NCI-H2081 treated with DMSO at 0.1 percent for 48 hours (cell line): ENCODE measurements at places on chromosomes 6 and 20.

DNA sequence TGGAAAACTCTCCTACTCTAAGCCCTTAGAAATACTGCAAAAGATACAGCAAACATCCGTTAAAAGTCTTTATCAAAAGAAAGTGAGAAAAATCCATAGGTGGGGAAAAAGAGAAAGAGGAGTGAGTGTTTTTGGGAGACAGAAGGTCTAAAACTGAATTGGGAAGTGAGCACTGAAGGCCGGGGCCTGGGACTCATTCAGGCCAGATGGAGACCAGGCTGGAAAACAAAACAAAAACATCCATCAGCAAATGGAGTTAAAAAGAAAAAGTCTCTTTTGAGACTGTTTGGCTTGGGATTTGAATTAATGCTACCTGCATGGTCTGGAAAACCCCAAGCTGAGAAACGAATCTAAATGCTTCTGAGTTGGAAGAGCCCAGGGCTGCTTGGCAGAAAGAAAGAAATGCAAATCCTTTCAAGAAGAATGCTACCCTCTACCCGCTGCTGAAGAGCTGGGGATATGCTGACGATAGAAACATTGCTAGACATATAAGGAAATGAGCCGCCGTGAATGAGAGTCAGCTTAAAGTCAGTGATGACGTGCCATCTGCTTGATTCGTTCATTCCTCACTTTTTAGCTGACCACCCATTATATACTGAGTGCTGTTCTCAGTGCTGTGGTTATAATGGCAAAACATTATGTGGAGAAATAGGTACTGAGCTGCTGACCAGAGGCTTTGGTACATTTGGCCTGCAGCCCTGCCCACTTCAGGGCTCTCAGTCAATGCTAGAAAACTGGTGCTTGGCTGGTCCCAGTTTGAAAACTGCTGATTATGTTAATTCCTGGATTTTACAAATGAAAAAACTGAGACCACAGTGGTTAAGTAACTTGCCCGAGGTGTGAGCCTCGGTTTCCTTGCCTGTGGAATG, 28.0 kb upstream of the TULP4 start:
- no peak for DNase-seq

DNA sequence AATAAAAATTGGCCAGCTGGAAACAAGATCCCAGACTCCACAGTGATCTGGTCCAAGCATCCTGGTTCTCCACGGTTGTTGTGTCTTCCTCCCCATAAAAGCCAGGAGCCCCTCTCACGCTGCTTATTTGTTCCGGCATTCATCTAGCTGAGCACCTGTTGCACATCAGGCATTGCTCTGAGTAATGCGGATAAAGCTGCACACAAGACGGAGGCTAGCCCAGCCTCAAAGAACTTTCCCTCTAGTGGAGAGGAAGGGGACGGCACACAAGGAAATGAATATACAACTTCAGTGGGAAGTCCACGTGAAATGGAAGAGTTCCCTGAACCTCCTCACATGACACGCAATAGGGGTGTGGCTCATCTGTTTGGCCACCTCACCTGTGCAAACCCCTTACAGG, 30.3 kb upstream of the NXT1 start:
- DNase-seq: no peak

DNA sequence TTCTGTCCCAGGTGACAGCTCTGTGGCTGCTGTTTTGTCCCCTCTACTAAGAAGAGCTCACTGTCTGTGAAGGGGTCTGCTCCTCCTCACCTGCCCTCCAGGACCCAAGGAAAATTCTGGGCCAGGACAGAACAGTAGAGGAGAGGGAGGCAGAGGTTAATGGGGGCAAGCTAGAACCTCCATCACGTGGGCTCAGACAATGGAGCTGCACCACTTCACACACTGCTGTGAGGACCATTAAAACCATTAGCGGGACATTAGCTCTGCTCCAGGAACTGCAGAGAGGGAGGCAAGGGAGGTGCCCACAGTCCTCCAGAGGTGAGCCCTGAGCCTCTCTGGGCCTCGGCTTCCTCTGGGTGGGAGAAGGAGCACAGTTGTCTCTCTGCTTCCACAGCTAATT, 78.4 kb downstream of the NOL4L start:
- DNase-seq: no peak

- DNase-seq: no peak
Observed at GRCh38 chr6:5199283-5199682, 61.5 kb downstream of the LYRM4 start.

DNA sequence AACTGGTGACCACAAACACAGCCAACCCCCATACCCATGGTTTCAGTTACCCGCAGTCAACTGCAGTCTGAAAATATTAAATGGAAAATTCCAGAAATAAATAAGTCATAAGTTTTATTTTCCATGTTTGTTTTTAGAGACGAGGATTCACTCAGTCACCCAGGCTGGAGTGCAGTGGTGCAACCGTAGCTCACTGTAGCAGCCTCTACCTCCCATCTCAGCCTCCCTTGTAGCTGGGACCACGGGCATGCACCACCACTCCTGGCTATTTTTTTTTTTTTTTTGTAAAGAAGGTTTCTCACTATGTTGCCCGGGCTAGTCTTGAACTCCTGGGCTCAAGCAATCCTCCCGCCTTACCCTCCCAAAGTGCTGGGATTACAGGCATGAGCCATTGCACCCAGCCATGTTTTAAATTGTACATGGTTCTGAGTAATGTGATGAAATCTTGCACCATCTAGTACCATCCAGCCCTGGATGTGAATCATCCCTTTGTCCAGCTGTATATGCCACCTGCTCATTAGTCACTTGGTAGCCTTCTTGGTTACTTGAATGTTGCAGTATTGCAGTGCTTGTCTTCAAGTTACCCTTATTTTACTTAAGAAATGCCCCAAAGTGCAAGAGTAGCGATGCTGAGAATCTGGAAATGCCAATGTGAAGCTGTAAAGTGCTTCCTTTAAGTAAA, 14.5 kb downstream of the CSNK2A1 start:
- DNase-seq: no peak

DNA sequence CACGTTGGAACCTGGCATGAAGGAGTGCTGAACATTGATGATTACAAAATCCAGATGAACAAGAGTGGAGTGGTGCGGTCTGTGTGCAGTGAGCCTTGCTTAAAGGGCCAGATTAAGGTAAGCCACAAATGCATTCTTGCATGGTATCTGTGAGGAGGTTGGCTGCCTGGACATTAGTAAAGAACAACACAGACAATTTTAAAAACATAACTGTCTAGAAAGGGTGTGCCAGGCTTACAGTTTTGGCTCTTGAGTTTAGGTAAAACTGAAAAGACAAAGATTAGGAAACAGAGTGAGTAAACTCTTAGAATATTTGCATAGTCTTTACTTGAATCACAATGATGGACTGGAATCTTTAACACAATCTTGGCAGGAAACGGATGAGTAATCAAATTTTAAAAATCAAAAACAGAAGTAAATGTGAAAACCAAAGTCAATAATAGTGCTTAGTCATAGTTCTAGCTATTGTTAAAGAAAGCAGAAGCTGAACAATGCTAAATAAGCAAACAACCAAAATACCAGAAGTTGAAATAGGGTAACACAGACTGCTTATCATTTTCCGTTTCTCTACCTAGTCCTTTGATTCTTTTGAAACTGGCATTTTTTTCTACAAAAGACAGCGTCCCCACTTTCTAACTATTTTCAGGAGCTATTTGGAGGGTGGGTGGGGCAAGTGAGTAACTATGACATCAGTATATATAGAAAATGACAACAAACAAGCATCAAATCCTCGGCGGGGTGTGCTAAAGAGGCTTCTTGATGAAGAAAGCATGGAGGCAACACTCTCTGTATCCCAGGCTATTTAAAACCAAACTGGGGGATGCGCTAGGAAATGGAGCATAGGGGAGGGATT, 185.8 kb upstream of the RAB32 start:
- no peak for DNase-seq

GRCh38 chr6:8551386-8551785, 116.0 kb upstream of the SLC35B3 start:
- DNase-seq: no peak

DNA sequence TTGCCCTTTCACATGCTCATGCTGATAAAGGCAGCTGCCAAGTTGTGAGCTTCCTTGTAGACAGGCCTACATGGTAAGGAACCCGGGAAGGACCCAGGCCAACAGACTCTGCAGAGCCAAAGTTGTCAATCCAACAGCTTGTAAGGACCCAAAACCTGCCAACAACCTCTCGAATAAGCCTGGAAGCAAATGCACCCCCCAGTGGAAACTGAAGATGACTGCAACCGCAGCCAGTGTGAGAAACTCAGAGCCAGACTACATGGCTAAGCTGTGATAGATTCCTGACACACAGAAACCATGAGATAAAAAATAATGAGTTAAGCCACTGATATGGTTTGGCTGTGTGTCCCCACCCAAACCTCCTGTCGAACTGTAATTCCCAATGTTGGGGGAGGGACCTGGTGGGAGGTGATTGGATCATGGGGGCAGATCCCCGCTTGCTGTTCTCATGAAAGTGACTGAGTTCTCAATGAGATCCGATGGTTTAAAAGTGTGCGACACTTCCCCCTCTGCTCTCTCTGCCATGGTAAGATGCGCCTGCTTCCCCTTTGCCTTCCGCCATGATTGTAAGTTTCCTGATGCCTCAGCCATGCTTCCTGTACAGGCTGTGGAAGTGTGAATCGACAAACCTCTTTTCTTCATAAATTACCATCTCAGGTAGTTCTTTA, 18.8 kb upstream of the CLPSL2 start:
- DNase-seq: no peak

GRCh38 chr20:45927071-45927878, 7.2 kb upstream of the PCIF1 start:
- DNase-seq: no peak

GRCh38 chr6:34819571-34820480, 27.9 kb downstream of the BLTP3A start:
- no peak for DNase-seq

DNA sequence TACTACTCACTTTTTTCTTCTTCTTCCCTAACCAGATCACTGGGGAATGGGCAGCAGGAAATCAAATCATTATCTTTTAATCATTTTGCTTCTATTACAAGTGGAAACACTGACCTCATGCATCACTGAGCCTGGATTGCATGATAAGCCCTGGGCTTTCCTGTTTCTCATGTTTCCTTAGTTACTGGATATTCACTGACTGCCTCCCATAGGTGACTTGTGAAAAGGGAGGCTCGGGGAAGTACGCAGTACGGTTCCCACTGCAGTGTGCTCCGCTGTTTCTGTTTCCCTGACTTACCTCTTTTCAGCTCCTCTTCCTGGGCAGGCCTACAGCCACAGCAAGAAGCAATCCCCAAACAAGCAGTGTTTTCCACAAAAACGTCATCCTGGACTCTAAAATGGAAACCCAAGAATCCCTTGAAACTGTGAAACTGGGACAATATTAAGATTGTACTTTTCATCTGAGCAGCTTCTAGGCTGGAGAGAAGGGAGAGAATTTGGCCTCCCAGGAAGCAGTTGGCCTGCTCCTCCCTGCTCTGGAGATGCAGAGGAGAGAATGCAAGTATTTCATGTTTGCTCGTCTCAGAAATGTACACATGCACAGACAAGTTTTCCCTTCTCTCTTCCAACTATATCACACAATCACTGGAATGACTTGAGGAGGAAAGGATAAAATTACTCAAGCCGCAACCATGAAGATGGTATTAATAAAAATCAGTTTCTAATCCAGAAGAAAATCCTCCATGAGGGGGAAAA, 13.1 kb downstream of the BTNL2 start:
- DNase-seq: no peak

DNA sequence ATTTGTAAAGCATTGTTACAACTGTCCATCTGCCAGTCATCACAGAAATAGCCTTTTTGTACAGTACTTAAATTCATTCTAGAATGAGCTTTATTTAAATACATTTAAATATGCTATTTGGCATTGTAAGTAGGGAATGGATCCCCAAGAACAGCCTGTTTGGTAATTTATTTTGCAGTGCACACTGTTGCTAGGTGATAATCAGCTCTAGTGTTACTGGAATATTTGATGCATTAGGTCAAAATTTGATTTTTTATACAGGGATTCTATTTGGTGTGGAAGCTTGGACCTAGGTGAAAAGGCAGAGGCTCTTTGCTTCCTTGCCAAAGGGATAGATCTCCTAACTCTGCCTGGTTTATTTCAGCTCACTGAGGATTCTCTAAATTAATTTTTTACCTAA, 593.7 kb downstream of the EPM2A start:
- DNase-seq: no peak

DNA sequence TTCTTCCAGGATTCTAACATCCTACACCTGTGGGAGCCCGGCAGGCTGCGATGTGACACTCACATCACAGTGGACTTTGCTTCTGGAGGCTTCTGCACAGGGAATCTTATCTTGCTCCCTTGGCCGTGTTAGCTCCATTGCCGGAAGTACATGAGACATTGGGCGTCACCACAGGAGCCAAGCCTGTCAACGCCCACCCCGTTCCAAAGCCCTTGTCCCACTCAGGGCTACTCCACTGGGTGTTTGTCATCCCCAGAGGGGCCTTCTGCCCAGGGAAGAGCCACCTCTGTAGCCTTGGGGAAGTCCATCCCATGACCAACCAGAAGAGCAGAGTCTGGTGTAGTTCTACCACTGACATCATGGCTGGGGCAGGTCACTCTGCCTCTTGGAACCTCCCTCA, 1.7 kb downstream of the RAB44 start:
- no peak for DNase-seq

DNA sequence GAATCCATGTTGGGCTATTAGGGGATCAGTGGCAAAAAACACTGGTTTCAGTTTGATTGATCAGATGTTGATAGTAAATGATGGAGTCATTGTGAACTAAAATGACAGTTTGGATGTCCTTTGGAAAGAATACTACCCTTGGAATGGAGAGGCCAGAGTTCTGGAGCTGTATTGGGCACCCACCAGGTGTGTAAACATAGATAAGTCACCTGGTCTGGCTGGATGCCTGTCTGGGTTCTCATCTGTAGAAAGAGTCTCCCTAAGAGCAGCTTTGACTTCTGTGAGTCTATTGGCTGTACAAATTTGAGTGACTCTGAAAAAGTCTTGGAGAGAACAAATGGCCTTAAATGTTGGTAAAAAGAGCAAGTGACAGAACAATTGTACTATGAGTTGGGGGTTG, 115.0 kb downstream of the SCP2D1 start:
- DNase-seq: no peak

DNA sequence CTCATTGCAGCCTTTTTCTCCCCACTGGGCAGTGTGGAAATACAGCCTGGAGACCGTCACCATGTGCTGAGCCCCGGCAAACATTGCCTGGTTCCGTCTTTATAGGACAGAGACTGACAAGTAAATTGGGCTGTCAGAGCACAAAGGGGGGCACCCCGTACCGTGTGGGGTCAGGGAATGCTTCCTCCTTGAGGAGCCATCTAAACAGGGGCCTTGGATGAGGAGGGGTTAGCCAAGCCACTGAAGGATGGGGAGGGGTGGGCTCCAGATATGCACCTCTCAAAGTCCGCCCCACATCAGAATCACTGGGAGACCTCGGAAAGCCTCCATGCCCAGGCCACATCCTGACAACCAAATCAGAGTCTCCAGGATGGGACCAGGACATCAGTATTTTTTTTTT, 73.9 kb downstream of the NFATC2 start:
- no peak for DNase-seq

DNA sequence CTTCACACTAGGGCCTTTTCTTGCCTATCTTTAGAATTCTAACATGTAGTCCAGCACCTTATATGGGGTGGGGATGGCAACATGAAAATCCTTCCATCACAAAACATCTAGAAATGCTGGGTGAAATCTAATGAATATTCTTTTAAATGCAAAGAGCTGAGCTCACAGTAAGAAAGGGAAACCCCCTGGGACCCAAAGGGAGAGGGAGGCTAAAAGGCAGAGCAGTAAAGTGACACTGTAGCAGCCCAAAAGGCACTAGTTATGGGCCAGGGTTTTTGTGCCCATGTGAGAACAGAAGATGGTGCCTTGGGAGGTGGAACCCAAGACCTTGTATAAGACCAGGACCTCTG, 66.7 kb downstream of the TRAM2 start:
- DNase-seq: no peak
